Activated CD8-positive, alpha-beta T cell treated with anti-CD3 and anti-CD28 coated beads for 36 hours (primary cell): ENCODE measurements at places on chromosomes 13 and 19.
A peak's percentile ranks its signal among the peaks of the same experiment; 100 is the strongest.

DNA sequence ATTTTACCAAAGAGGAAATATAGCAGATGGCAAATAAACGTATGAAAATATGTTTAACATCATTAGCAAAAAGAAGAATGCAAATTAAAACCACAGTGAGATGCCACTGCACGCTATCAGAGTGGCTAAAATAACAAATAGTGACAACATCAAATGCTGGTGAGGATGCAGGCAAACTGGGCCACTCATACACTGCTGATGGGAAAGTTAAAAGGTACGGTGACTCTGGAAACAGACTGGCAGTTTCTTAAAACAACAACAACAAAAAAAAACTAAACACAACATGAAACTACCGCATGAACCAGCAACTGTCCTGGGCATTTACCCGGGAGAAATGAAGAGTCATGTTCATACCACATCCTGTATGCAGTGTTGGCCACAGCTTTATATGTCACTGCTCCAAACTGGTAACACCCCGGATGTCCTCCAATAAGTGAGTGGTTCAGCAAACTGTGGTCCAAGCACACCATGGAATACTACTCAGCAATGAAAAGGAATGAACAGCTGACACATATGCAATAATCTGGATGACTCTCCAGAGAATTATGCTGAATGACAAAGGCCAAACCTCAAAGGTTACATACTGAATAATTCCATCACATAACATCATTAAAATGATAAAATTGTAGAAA, 22.3 kb downstream of the EPS15L1 start:
- peak; percentile 72 for DNase-seq

- peak; percentile 32 for DNase-seq
Observed at GRCh38 chr13:59531571-59532091, 632.1 kb downstream of the DIAPH3 start.

- no peak for DNase-seq
Observed at GRCh38 chr13:88483202-88483601, 812.0 kb downstream of the SLITRK5 start.

DNA sequence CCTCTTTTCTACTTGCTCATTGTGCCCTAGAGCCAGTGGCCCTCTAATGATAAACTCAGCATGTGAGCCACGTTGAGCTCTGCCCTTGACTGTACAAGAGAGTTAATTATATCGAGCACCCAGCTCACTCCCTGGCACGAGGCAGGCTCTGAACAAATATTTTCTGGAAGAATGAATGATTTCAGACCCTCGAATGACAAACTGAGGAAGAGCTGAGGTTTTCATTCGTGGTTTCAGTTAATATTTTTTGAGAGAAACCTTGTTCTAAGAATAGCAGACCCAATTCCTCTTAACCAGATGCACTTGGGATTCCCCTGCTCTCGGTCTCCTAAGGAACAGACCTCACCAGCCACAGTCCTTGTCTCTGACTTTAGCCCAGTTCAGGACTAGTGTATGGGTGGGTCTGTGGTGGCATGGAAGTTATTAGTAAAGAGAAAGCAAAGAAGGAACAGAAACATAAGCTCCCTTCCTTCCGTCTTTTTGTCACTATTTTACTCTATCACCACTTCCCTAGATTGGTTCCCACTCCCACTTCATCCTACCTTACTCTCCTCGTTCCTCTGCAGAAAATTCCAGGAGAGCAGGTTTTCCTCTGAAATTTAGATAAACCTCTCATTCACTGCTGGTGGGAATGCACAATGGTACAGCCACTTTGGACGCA, 22.1 kb upstream of the WDFY2 start:
- DNase-seq: peak; percentile 49

- DNase-seq: peak; percentile 68
Observed at GRCh38 chr19:13621413-13621812, 115.1 kb upstream of the CACNA1A start.

DNA sequence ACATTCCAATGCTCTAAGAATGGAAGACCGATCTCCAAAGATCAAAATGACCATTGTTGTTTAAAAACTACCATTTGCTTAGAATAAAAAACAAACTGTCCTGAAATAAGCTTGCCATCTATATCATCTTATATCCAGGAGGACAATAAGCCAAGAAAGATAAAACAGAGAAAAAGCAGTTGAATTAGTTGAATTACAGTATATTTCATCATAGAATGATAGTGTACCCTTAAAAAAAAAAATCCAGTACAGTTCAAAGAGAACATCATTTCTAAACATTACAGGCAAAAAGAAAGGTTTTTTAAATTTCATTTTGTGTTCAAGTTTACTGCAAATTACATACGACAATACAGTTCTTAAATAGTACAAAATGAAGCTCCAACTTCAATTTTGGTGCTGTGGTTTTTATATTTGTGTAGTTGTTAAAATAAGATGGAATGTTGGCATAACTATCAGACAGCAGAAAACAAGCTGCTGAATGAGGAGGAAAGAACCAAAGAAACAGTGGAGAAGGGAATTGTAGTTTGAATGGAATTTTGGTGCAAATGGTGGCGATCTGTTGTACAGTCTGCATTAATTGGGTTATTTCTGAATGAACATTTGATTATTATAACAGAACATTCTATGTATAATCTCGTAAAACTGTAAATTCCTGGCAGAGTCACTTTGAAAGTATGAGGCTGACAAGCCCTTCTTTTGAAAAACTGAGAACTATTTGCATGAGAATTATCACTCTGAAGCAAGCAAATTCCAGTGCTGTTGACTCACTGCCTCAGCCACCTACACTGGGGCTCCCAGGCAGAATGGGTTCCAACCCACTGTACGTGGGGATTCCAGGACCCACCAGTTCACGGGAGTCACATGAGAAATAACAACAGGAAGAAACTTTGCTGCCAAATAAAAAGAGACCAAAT, 37.7 kb downstream of the LHFPL6 start:
- no peak for DNase-seq

- no peak for DNase-seq
Observed at GRCh38 chr19:9883764-9884163, 48.6 kb downstream of the PIN1 start.

- no peak for DNase-seq
Observed at GRCh38 chr19:10773969-10774368, 56.1 kb downstream of the DNM2 start.

DNA sequence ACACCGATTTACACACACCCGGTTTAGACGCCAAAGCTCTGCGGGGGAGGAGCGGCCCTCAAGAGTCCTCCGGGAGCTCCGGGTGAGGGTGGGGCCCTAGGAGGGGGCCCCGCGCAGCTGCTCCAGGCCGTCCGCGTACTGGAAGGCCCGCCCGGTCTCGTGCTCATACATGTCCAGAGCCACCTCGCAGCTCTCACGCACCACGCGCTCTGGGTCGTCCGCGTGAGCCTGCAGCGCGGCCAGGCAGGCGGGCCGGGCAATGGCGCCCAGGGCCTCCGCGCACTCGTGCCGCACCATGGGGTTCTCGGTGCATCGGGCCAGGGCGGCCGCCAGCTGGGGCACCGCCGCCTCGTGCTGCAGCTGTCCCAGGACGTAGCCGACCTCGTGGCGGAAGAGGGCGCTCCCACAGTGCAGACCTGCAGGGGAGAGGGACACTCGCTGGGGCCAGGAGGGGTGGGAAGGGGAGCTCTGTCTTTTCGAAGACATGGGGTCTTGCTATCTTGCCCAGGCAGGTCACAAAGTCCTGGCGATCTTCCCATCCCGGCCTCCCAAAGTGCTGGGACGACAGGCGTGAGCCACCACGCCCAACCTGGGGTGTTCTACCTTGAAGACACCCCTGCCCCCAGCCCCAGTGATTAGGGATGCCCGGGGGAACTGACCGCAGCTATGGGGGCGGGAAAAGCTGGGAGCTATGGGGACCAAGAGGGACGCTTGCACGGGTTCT, 8.3 kb upstream of the SMIM44 start:
- no peak for DNase-seq

- no peak for DNase-seq
Observed at GRCh38 chr13:102805680-102806079, 6.8 kb downstream of the BIVM start.

DNA sequence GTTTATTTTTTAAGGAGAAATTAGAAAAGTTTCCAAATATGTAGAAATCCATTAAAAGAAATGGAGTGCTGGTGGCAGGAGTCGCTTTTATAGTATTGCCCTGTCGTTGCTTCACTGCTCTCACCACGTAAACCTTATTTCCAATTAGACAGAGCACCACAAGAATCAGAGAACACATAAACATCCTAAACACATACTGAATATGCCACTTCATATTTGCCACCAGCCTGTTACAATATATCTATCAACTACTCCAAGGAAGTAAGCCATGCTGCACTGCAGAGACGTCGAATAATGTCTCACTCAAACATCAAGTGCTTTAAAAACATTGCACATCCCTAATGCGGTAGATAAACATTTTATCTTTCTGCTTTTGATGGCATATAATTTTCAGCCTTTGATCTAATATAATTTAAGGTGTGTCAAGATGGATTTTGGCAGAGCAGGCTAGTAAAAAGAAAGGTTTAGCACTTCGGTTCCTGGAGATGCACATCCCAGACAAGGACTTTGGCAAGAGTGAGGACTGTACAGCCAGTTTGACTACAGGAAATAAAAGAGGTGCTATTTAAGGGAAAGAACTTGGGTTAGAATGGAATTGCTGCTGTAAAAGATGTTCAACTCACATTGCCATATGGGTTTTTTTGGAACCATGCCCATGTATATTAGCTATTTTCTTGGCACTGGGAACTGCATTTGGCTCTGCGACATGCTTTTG, 932.3 kb downstream of the EFNB2 start:
- no peak for DNase-seq

GRCh38 chr13:21690955-21691354, 20.1 kb downstream of the FGF9 start:
- DNase-seq: no peak
